ENCODE measurements at places on chromosomes 3 and 15.
A peak's percentile ranks its signal among the peaks of the same experiment; 100 is the strongest.

DNA sequence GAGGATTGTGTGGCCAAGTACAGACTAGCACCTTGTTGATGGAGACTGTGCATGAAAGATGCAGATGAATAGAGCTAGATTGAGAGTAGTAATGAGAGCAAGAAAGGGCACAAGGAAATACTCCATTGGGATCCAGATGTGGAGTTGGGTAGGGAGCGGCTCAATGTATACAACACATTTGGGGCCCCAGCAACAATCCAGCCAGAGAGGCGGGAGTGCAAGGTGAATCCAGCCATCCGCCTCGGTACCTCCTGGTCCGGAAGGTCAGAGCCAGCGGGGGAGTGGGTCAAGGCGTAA, 9.0 kb downstream of the ISL2 start:
- no peak for DNase-seq

DNA sequence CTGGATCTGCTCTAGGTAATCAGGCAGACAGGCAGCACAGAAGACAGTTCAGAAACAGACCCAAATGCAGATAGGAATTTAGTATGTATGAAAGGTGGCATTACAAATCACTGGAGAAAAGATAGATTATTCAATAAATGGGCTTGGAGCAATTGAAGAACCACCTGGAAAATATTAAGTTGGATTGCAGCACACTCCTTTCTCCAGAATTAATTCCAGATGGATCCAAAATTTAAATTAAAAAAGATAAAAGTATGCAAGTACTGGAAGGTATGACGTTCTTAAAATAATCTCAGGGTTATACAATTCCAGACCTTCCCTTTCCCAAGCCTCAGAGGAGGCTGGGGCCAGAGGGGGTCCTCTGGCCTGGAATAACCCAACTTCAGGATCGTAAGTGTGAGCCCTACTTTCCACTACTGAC, 32.5 kb downstream of the HRH1 start:
- DNase-seq, result no peak

DNA sequence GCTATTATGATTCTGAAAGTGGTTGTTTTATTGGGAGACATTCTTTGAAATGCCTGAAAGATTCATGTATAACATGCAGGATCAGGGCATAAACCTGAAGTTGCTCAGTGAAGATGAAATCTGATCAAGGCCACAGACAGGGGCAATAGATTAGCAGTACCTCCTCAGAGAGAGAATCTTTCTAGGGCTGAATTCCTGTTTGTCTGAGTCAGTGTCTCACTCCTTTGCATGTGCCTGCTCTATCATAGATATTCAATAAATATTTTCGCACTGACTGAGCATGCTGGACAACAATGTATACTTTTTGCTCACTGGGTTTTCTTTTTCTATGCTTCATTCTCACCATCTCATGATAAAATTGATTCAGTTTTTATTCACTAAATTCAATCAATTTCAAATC, 49.8 kb upstream of the PFN2 start:
- no peak for DNase-seq

DNA sequence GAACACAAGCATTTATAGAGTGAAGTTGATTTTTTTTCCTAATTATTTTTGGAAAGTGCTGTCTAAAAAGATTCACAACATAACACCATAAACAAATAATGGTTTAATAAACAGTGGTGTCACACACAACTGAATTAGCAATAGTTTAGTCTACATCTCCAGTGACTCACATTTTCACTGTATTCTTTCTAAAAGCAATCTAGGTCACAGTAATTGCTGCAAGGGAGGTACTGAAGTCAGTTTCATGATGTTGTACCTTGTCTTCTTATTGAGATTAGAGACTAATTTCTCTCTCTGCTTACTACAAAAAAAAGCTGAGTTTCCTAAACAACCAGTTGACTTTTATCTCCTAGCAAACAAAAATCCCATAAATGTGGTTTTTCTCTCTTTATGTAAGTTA, 29.6 kb downstream of the PLSCR4 start:
- DNase-seq, result no peak

DNA sequence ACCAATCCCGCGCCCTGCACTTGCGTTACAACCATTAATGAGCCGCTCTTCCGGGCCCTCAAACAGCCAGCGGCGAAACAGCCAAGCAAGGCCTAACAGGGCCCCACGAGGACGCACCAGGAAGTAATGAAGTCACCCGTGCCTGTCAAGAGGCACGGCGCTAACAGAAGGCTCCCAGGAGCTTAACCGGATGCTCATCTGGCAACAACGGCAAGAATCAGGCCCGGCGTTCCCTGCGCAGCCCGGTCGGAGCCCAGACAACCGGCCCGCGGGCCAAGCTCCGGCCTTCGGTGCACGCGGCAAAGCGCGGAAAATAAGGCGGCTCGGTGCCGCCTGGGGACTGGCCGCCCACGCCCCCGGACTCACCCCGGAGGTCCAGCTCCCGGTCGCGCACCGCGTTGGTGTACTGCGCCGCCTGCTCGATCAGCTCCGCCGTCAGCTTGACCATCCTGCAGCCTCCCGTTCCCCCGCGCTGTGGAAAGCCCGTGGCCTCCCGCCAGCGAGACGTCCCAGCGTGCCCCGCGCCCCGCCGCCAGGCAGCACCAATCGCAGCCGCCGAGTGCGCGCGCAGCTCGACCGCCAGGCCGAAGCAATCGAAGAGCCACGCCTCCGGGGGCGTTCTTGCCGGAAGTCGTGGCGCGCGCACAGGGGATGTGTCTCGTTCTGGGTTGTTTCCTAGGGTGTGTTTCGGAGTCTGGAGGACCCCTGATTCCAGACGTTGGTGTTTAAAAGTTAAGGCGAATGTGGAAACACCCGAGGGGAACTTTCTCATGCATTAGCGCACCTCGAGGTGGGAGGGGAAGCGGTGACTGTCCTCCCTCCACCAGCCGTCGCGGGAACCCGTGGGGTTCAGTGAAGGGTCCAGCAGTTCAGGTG, at the start of gene SNRPA1:
TSS of gene SNRPA1 (minus strand) at position 518 of the 876 bp plus-strand sequence. CDS start at position 448, 70 bp downstream.
- peak; percentile 97 for DNase-seq

DNA sequence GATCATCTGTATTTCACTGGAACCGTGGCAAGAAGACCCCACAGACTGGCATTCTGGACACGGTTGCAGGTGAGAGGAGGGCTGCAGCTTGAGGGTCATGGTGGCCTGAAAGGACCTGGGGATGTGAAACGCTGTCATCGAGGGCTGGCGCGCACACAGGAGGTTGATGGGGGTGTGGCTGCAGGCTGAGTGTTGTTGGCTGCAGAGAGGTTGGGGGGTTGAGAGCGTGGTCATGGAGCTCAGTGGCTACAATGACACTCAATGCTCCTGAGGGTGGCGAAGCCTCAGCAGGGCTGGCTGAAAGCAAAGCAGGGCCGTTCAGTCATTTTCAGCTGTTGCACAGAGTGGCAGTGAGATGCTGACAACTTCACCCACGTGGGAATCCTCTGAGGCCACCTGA, 21.0 kb downstream of the CPN2 start:
- DNase-seq, result no peak

DNA sequence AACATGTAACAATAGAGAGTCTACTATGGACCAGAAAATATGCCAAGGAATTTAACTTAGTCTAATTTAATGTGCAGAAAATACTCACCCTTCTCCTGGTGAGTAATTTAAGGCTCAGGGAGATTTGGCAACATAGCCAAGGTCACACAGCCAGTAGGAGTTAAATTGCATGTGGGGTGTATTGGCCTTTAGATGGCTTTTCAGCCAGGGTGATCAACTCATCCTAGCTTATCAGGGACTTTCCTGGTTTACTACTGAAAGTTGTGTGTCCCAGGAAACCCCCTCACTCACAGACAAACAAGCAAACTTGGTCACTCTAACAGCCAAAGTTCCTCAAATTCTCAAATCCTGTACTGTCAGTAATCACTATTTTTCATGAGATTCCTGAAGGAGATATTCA, 2.6 kb upstream of the SLC9A9 start:
- DNase-seq, result no peak

DNA sequence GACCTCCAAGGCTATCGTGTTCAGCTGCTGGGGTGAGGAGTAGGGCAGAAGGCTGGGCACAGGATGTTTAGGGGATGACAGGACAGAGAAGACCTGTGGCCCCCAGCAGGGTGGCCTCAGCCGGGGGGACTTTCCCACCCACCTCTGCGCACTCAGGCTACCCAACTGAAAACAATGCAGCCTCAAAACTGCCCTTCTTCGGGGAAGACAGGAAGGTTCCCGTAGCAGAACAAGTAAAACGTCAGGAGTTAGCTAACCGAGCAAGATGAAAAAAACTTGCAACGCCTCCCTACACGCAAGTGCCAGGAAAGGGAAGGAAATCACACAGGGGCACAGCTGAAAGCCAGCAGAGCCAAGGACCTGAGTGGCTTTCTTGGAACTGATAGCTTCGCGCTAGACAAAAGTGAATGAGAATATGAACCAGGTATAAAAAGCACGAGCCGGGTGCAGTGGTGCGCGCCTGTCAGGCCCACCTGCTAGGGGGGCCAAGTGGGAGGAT, 38.4 kb upstream of the FURIN start:
- peak; percentile 61 for DNase-seq

- no peak for DNase-seq
Measured at GRCh38 chr3:65960087-65960486, 78.6 kb downstream of the MAGI1 start.

DNA sequence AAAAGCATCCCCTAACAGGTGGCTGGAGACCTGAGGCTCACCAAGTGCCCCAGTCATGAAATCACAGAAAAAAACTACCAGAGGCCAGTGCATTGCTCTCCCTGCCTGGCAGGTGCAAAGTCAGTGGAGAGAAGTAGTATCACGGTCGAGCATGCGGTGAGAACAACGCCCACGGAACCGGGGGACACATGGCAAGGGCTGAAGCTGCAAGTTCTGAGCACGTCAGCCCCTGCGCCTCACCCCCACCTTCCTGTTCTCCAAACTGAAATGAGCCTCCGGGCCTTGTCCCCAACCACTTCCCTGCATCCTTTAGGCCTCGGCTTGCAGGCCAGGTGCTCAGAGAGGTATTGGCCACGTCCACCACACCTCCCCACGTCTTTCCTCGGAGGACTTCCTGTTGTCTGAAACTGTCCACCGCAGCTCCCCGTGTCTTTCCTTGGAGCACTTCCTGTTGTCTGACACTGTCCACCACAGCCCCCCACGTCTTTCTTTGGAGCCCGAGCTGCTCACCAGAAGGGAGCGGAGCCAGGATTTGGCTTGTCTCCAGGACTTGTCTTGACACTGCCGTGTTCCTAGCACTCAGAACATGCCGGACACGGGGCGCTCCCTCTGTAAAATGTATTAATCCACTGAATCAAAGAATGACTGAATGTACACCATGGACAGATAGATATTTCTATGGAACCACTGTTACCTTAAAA, 43.9 kb downstream of the NSMCE3 start:
- DNase-seq, result no peak

DNA sequence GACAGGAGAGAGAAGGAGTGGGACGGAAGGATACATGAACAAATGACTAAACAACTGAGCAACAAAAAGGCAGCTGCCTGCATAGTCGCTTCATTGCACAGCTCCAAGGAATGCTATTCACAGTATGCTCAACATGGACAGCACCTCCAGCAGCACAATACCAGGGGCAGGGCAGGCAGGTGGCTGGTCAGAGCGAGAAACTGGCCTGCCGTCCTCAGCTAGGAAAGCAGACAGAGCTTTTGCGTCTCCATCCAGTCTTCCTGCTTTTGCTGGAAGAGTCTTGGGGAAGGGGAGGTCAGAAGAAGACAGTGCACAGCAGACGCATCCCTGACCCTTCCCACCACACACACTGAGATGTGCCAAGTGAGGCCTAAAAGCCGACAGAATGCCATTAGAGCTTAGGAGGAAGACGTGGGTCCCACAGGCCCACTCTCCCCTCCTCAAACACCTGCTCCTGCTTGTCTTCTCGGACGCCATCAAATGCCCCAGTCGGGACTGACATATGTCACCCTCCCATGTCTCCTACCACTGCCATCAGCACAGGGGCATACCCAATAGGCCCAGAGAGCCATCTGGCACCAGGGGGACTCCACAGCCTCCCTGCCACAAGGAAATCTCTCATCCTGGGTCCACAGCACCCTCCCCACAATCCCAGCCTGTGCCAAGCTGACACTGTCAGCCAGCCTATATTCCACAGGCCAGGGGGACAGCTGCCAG, 3.9 kb downstream of the RAB6B start:
- DNase-seq, result no peak

GRCh38 chr3:42205800-42206514, 60.0 kb downstream of the CCK start:
- peak; percentile 73 for DNase-seq

DNA sequence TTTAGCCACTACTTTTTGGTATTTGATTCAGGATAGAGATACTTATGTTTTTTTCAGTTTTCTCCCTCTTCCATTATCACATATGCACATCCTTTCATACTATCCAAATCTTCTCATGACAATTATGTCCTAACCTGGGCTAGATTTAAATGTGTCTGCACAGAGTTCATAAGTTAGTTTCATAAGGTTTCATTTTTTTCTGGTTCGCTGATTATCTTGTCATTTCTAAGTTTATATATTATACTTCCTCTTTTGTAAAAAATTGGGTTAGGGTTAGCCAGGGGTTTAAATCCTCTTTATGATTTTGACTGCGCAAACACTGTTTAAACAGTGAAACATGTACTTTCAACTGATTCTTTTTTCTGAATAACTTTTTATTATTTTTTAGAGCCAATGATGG, 148.6 kb downstream of the SST start:
- no peak for DNase-seq

- no peak for DNase-seq
Measured at GRCh38 chr15:83066034-83066733, 868 bp downstream of the BTBD1 start.

DNA sequence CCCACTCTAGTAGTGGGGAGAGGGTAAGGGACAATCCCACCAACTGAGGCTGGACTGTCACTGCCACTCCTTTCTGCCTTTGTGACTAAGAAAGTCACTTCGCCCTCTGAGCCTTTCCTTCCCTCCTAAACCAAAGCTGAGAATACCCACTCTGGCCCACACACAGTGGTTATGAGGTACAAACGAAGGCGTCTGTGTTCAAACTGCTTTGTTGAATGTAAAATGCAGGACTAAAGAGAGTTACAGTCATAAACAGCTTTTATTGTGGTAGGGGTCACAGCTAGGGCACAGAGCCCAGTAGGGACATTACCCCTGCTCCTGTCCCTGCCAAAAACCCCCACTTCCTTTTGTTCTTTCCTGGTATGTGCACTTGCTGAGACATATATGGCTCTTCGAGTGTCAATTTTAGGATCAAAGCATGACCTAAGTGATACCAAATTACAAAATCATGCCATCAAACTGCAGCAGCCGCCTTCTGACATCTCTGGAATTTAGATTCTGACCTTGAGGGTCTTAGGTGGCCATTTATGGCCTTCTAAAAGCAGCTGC, 45.1 kb downstream of the CTDSPL start:
- peak; percentile 18 for DNase-seq

GRCh38 chr3:107847791-107848190, 243.0 kb downstream of the CD47 start:
- DNase-seq, result no peak

DNA sequence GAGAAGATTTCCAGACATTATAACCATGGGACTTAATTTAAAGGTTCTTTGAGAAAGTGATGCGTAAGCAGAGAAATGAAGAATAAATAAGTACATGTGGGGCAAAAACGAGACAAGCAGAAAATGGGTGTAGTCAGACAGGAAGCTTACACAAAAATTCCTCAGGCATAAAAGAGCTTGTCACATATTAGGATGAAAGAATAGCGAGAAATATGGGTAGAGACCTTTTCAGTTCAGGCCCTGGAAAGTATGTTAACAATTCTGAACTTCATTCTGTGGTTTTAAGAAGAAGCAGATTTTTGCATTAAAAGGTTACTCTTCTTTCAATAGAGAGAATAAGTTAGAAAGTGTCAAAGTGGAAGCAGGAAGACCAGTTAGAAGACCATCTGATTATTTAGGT, 352.4 kb downstream of the ROBO1 start:
- no peak for DNase-seq

Measured in GM06990 (cell line).